ENCODE measurements at places on chromosomes 13 and 19.

DNA sequence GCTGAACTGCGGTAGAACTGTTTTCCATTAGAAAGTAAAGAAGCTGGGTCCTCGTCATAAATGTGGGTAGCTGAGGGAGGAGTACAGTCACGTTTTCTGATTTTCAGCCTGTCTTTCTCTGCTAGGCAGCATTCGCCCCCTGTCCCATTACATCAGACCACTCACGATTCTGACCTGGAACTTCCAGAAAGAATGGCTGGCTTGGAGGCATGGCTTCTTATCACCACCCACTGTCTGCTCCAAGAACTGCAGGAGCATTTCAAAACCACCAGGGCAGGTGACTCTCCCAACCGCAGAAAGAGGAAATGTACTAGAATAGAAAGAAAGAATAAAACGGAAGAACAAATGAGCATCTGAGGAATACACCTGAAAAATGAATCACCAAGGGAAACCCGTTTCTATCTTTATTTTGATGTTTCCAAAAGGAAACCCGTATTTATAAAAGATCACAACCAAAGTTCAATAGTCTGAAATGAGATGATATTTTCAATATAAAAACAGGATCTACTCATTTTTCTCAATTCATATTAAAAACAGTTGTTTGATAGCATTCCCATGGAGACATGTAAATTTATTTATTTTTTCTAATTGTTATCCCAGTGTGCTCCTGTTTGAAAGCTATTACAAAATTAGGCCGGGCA, 22.1 kb upstream of the POMP start:
- DNase-seq: peak; percentile 75

DNA sequence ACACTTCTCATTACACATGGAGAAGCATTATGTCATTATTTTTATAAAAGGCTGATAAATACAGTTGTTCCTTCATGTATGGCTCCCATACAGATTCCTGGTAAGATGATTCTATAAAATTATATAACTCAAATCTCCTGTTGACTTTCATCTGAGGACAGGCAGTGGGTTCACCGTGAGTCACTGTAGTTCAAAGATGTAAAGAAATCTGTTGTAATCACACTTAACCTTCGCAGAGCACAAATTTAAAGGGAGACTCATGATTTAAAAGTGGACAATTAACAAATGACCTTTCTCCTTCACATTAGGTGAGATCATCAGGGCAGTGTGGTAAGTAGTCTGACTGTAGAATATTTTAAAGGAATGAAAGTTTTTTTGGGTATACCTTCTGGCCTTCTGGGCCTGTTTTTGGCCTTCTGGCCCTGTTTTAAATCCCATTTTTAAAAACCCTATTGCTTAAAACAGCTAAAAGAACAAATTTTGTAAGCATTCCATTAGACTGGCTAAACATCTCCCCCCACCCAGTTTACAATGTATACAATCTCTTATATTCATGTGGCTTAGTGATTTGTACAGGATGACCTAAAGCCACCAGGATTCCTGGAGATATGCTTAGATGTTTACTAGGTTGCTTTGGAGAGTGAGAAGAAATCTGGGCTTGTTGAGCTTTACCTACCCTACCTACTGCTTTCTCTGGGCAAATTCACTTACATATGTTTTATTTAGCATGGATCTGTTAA, 171.2 kb downstream of the ITGBL1 start:
- DNase-seq: peak; percentile 28

- DNase-seq: no peak
These were observed 72.1 kb downstream of the KATNAL1 start for GRCh38 chr13:30235216-30235615.

GRCh38 chr19:41298348-41298964, 11.5 kb upstream of the CCDC97 start:
- DNase-seq: no peak

DNA sequence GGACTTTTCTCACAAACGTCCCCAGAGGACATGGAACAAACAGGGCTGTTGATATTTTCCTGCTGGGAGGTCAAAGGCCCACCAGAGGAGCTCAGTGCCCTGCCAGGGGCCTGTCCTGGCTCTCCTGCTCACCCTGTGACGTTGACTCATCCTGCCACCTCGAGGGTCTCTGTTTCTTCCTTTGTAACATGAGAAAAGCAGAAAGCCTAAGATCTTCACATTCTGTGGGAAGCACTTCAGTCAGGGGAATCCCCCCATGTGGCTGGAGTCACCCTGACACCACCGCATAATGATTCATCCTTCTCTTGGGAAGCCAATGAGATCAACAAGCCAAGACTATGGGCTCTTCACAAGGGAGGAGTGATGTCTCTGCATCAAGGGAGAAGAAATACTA, 147.9 kb downstream of the KATNAL1 start:
- DNase-seq: peak; percentile 91

DNA sequence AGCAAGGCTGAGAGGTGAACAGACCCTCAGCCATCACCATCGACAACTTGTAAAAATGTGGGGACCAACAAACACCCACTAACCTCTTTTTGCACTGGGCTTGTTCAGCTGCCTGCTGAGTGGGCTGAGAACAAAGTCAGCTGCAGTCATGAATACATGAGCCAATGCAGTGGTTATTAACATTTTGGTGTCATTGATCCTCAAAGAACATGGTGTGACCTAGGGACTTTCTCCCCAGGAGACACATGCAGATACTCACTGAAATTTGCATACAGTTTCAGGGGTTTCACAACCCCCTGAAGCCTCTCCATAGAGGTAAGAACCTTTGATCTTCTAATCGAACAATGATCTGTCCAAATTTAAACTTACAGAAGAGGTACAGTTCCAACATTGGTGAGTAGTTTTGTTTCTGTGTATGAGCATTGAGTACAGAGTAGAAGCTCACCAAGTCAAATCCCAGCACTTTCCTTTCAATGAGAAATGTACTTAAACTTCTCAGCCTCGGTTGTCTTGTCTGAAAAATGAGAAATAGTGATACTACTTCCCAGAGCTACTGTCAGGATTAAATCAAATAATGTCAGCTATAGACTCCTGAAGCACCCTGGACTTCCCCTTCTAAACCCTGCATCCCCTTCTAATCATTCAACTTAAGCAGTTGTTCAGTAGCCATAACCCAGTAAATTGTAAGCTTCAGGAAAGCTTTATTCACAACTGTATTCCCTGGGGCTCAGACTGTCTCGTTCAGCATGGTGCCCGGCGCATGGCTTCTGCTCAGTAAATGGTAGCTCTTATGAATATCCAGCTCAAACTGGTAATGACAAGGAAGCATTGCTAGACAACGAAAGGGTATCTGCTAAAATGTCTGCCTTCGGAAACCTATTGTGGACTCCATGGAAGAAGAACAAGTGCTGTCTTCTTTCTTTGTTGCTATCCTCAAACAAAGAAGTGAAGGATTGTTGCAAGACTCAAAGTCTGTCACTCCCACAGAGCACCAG, 148.7 kb downstream of the FOXO1 start:
- DNase-seq: no peak

- no peak for DNase-seq
These were observed 232.4 kb downstream of the LHFPL6 start for GRCh38 chr13:39370554-39370953.

GRCh38 chr19:56099638-56100539, 21.2 kb downstream of the ZNF787 start:
- DNase-seq: no peak

DNA sequence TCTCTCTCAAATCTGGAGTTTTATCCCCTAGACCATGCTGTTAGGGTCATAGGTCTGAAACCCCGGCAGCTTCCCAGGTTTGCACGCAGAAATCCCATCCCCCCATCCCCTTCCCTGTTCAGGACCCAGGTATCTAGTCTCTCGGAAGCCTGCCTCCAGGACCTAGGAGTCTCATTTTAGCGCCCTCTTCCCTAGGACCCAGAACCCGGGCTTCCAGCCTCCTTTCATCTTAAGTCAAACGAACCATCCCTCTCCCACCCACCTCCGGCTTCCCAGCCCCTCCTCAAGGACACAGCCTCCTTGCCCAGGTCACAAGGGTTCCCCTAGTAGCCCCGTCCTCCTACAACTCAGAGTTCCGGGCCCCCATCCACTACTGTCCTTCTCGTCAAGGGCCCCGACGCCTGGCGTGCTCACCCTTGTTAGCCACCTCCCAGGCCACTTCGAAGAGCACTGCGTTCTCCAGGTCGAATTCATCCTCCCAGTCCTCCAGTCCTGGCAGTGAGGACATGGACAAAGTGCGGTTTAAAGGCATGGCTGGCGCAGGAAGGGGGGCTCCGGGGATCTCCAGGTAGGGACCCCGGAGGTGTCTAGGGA, 431 bp downstream of the GYS1 start:
- DNase-seq: no peak

GRCh38 chr19:16889883-16890460, 1.2 kb downstream of the F2RL3 start:
- DNase-seq: no peak

DNA sequence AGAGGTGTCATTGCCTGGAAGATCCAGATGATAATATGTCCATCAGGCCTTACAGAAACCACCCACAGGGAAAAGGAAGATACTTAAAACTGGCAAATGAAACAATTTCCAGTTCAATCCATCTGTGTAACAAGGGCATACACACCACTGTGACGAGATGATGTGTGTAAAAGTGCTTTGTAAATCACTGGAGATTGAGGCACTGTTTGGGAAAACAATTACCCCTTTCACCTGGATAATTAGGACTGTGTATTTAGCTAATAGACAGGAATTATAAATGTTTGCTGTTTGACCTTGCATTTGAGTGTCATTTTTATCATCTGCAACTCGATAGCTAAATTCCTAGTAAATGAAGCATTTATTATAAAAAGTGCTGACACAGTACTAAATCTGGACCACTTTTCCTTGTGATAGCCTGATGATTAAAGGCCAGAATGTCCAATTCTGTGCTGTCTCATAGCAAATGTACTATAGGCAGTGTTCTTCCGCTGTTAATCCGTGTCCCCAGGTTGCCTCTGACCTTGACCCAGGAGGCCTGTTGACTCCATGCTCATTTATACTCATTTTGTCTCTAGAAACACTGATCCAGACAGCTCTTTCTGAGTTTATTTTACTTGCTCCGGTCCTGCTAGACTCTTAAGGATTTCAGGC, 105.8 kb downstream of the LACC1 start:
- DNase-seq: no peak

- no peak for DNase-seq
These were observed 11.6 kb upstream of the MZF1 start for GRCh38 chr19:58584498-58585441.

DNA sequence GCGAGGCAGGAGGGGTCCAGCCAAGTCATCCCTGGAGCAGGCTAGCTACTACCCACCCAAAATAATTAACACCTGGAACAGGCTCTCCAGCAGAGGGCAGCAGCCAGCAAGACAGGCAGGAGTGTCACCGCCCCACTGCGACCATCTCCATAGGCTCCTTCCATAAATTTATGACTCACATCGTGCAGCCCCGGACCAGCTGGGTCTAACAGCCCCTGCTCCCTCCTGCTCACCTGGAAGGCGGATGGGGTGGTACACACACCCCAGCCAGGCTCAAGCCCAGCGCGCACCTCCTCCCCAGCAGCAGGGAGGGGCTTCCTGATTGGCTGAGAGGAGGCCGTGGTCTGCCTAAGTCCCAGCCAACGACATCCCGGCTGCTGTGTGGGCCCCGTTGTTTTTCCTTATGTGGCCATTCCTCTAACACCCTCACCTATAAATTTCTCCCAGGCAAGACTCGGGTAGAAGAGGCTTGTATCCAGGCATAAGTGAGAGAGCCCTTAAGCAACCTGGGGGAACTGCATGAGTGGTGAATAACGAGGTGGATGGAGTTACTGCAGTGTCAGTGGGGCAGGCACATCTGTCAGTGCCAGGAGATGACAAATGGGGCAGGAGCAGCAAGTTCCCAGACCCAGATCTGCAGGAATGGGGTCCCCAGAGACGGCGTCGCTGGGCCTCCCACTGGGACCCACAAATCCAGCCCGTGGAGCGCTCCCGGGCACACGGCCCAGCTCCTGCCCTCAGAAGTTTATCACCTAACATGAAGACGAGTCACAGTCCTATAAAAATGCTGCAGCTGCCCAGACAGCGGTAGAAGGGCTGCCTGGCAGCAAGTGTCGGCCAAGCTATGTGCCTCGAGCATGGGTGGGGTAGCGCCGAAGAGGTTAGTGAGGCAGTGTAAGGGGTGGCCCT, 43.1 kb downstream of the CEBPG start:
- DNase-seq: peak; percentile 74
